ENCODE measurements at places on chromosomes 11 and 22. TPM values are rescaled to one million over a fixed set of nuclear protein-coding genes. Genes with fewer than 3 reads are reported as not detected.

The TRIM3 gene
- total RNA-seq: 29.2 TPM

DNA sequence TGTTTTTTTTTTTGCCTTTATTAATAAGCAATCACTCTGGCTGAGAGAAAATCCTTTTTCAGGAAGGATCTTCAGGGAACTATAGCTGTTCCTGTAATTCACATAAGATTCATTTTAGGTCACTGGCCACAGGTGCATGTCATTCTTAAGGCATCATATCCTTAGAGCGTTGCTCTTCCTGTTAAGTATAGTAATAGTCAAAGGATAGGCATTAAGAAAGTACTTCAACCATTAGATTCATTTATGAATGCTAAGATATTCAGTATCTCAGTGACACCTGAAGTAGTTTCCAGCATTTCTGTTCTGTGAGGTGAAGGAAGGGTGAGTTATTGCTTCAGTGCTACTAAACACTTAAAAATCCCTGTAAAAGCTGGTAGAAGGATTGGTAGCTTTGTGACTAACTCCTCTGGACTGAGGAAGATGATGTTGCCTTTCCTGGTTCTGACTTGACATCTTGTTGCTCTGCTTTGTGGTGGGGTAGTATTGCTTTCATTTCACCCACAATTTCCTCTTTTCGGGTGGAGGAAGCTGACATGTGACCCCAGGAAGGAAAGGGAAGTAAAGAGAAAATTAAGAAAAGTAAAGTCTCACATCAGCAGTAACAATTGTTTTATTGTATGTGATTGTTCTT lies 34.7 kb downstream of the RNF169 start:
- DNase-seq: peak; percentile 79
- H3K4me1 ChIP-seq: peaks cover 27% of the 10 kb centered on the region
- H3K4me3 ChIP-seq: no peak overlapping the region
- H3K27me3 ChIP-seq: no peaks in the 10 kb centered on the region
- H3K27ac ChIP-seq: peak overlapping the region; percentile 77

The SEPTIN3 gene
- total RNA-seq: not detected

The OR6Q1 gene
- not detected for total RNA-seq

- no peak overlapping the region for H3K27ac ChIP-seq
- no peaks in the 10 kb centered on the region for H3K36me3 ChIP-seq
- no peaks in the 10 kb centered on the region for H3K4me1 ChIP-seq
- DNase-seq: no peak
- no peak overlapping the region for H3K4me3 ChIP-seq
- no peaks in the 10 kb centered on the region for H3K27me3 ChIP-seq
Observed at GRCh38 chr11:45444796-45445195, 158.7 kb upstream of the SYT13 start.

The PGA4 gene
- total RNA-seq: not detected

- DNase-seq: peak; percentile 36
- H3K4me1 ChIP-seq: peaks cover 39% of the 10 kb centered on the region
- peak overlapping the region; percentile 38 for H3K27ac ChIP-seq
- H3K27me3 ChIP-seq: no peaks in the 10 kb centered on the region
- no peaks in the 10 kb centered on the region for H3K36me3 ChIP-seq
Observed at GRCh38 chr11:86176165-86176884, 68.2 kb upstream of the EED start.

DNA sequence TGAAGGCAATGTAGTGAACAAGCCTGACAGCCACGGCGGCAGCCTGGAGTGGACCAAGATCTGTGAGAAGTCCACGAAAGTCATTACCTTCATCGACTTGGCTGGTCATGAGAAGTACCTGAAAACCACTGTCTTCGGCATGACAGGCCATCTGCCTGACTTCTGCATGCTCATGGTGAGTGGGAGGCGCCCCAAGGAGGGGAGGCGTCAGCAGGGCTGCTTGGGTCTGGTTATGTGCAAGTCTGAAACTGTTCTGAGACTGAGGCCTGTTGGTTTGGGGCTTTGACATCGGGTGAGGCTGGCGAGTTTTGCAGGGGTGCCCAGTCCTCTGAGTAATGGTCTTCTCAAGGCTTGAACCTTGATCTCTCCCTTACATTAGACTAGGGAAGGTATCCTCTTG lies 11.1 kb downstream of the GTPBP1 start:
- H3K27ac ChIP-seq: no peak overlapping the region
- peaks cover 10% of the 10 kb centered on the region for H3K4me1 ChIP-seq
- DNase-seq: no peak
- H3K36me3 ChIP-seq: peaks cover 3% of the 10 kb centered on the region
- no peaks in the 10 kb centered on the region for H3K27me3 ChIP-seq

The MIAT gene
- total RNA-seq: 0.53 TPM

DNA sequence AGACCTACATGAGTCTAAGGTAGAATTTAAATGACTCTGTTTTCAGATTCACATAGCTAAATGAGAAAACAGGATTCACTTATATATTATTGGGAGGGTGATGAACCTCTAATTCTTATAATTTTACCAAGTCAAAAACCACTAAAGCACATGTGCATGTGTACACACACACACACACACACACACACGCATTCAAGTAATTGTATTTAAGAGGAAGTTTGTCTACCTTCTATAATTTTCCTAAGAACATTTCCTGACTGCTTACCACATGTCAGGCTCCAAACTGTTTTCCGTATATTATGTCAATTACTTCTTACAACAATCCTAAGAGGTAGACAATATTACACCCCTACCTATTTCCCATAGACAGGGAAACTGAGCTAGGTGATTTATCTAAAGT lies 6.7 kb downstream of the RNF141 start:
- no peak overlapping the region for H3K4me3 ChIP-seq
- peaks cover 12% of the 10 kb centered on the region for H3K4me1 ChIP-seq
- H3K27me3 ChIP-seq: no peaks in the 10 kb centered on the region
- H3K27ac ChIP-seq: no peak overlapping the region
- H3K36me3 ChIP-seq: no peaks in the 10 kb centered on the region

- H3K27ac ChIP-seq: no peak overlapping the region
- H3K27me3 ChIP-seq: no peaks in the 10 kb centered on the region
- no peak for DNase-seq
Observed at GRCh38 chr11:128188346-128189004, 398.9 kb downstream of the ETS1 start.

DNA sequence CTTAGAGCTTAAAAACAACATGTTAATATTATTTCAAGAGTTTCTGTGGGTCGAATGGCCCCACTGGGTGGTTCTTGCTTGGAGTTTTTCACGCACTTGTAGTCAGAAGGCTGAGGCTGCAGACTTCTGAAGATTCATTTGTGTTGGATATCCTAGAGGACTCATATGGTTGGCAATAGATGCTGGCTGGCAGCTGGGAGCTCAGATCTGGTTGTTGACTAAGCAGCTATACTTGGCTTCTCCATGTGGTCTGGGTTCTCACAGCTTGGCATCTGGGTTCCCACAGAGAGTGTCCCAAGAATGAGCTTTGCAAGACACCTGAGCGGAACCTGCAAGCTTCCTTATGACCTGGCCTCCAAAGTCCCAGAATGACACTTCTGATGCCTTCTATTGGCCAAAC lies 163.9 kb upstream of the ZC3H12C start:
- H3K27me3 ChIP-seq: no peaks in the 10 kb centered on the region
- H3K4me1 ChIP-seq: no peaks in the 10 kb centered on the region
- no peak overlapping the region for H3K27ac ChIP-seq

- no peaks in the 10 kb centered on the region for H3K36me3 ChIP-seq
- H3K4me1 ChIP-seq: peaks cover 9% of the 10 kb centered on the region
- no peak overlapping the region for H3K27ac ChIP-seq
- no peaks in the 10 kb centered on the region for H3K27me3 ChIP-seq
- no peak for DNase-seq
Observed at GRCh38 chr11:87432022-87432421, 394.3 kb downstream of the TMEM135 start.

GRCh38 chr22:30286331-30286730 lies 3.0 kb downstream of the CASTOR1 start:
- H3K4me1 ChIP-seq: peaks cover 25% of the 10 kb centered on the region
- H3K36me3 ChIP-seq: no peaks in the 10 kb centered on the region
- no peak for DNase-seq

GRCh38 chr11:17574141-17575091 lies 27.4 kb downstream of the OTOG start:
- no peaks in the 10 kb centered on the region for H3K36me3 ChIP-seq
- H3K4me1 ChIP-seq: no peaks in the 10 kb centered on the region
- no peak overlapping the region for H3K27ac ChIP-seq
- H3K27me3 ChIP-seq: no peaks in the 10 kb centered on the region

GRCh38 chr11:11389238-11389637 lies 36.2 kb upstream of the CSNK2A3 start:
- no peak for DNase-seq
- no peak overlapping the region for H3K4me3 ChIP-seq
- no peaks in the 10 kb centered on the region for H3K36me3 ChIP-seq
- peaks cover 14% of the 10 kb centered on the region for H3K4me1 ChIP-seq
- no peak overlapping the region for H3K27ac ChIP-seq

DNA sequence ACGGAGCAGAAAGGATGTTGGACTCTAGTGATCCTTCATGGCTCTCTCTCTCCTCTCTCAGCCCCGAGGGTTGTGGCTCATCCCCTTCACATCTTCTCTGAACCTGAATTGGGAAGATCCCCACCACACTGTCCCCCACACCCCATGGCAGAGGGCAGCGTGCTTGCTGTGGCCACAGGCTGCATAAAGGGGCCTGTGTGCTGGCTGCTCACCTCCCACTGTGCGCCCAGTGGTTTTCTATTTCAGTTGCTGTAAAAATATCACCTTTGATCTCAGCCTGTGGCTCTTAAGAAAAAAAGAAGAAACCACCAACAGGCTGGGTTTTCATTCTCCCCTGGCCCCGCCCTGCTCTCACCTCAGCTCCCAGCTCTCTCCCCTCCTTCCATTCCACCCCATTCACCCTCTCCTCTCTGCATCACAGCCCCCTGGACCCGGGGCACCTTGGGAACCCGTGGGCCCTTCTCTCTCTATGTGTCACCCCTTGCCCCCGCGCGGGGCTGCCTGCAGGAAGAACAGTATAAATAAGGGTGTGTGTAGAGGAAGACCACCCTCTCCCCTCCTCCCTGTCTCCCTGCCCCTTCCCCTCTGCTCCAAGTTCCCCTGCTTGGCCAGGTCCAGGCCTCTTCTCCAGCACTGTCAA lies 25.8 kb upstream of the WNT11 start:
- H3K27ac ChIP-seq: no peak overlapping the region
- peaks cover 8% of the 10 kb centered on the region for H3K4me1 ChIP-seq
- no peak for DNase-seq
- no peaks in the 10 kb centered on the region for H3K27me3 ChIP-seq
- H3K36me3 ChIP-seq: no peaks in the 10 kb centered on the region

DNA sequence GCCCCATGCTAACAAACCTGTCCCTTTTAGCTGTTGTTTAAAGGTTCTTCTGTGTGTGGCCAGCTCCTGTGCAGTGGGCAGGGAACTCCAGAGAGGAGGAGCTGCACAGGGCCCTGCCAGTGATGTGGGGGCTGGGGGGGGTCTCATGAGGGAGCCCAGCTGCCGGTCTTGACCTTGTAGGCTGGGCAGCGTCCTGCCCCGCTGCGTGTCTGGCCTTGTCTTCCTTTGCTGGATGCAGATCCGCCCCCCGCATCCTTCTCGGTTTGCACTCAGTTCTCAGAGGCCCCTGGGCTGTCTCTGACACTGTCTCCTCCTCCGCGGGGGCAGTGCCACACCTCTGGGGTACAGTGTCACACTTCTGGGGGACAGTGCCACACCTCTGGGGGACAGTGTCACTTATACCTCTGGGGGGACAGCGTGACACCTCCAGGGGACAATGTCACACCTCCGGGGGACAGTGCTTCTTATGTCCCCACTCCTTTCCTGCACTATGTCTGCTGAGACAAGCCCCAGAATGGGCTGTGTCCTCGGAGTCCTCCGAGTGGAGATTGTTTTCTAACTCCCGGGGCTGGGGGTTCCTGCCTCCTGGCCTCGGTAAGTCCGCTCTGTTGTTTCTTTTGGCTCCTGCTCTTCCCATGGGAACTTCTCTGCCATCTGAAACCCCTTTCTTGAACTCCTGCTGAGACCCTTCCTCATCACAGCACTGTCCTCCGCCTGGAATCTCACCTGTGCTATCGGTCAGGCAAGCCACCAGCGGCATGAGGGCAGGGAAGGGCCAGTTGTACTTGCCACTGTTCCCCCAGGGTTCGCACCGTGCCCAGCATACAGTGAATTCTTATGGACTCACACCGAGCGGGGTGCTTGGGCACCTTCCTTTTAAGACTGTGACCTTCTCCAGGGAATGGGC lies 788.3 kb downstream of the TBC1D22A start:
- no peaks in the 10 kb centered on the region for H3K36me3 ChIP-seq
- H3K4me3 ChIP-seq: no peak overlapping the region
- H3K27ac ChIP-seq: no peak overlapping the region

DNA sequence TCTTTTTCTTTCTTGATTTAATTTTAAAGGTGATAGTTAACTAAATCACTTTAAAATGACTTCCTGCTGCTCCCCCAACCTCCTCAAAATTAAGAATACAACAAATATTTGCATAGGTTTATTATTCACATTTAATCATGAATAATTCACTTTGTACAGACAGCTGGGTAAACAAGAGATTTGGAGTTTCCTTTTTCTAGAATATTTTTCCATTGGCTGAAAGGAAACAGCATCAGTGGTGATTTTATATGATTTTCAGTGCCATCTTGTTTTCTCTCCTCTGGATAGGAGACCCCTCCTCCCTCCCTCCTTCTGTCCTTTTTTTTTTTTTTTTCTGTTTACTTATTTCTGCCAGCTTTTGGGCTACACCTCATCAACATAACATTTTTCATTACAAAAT lies 60.5 kb downstream of the LIF start:
- H3K36me3 ChIP-seq: no peaks in the 10 kb centered on the region
- peaks cover 9% of the 10 kb centered on the region for H3K27me3 ChIP-seq
- no peak overlapping the region for H3K27ac ChIP-seq
- H3K4me3 ChIP-seq: no peak overlapping the region
- DNase-seq: no peak
- H3K4me1 ChIP-seq: peaks cover 5% of the 10 kb centered on the region

GRCh38 chr11:1422481-1422880 lies 32.7 kb downstream of the BRSK2 start:
- H3K4me3 ChIP-seq: no peak overlapping the region
- H3K27ac ChIP-seq: no peak overlapping the region
- H3K27me3 ChIP-seq: no peaks in the 10 kb centered on the region
- DNase-seq: no peak

DNA sequence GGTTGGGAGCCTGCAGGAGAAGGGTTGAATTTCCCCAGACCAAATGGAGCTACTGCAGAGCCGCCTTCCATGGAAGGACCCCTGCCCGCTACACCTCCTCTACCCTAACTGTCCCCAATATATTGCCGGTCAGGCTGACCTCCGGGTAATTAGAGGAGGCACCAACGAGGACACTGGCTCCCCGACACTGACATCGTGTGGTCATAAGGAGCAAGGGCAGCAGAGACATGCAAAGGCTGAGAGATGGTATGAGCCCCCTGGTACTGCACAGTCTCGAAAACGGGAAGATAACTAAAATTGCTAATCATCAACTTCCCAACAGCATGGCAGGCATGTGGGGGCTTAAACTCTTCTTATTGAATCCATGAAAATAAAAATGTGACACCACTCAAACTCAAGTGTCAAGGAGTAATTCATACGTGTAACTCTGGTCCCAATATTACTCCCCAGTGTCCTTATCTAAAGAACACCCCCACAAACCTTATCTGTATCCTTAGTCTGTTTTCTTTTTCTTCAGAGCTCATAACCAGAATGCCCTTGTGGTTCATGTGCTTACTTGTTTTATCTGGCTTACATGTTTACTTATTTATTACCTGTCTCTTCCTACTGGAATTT lies 4.4 kb downstream of the CAVIN3 start:
- DNase-seq: peak; percentile 51
- no peaks in the 10 kb centered on the region for H3K27me3 ChIP-seq
- no peaks in the 10 kb centered on the region for H3K36me3 ChIP-seq
- no peak overlapping the region for H3K27ac ChIP-seq

- H3K4me1 ChIP-seq: no peaks in the 10 kb centered on the region
- DNase-seq: no peak
- peaks cover 22% of the 10 kb centered on the region for H3K27me3 ChIP-seq
Observed at GRCh38 chr11:73267906-73268540, 4.1 kb upstream of the P2RY6 start.

- H3K4me1 ChIP-seq: peaks cover 14% of the 10 kb centered on the region
- no peaks in the 10 kb centered on the region for H3K27me3 ChIP-seq
- no peak overlapping the region for H3K27ac ChIP-seq
Observed at GRCh38 chr11:100810146-100810545, 123.1 kb downstream of the ARHGAP42 start.

The PHOX2A gene
- not detected for total RNA-seq

The TMA7B gene
- not detected for total RNA-seq
